Stimulated activated CD4-positive, alpha-beta T cell treated with anti-CD3 and anti-CD28 coated beads, TNF-alpha, amount 100 ng/mL, for 4 hours (primary cell): ENCODE measurements at places on chromosomes 6 and 20.

DNA sequence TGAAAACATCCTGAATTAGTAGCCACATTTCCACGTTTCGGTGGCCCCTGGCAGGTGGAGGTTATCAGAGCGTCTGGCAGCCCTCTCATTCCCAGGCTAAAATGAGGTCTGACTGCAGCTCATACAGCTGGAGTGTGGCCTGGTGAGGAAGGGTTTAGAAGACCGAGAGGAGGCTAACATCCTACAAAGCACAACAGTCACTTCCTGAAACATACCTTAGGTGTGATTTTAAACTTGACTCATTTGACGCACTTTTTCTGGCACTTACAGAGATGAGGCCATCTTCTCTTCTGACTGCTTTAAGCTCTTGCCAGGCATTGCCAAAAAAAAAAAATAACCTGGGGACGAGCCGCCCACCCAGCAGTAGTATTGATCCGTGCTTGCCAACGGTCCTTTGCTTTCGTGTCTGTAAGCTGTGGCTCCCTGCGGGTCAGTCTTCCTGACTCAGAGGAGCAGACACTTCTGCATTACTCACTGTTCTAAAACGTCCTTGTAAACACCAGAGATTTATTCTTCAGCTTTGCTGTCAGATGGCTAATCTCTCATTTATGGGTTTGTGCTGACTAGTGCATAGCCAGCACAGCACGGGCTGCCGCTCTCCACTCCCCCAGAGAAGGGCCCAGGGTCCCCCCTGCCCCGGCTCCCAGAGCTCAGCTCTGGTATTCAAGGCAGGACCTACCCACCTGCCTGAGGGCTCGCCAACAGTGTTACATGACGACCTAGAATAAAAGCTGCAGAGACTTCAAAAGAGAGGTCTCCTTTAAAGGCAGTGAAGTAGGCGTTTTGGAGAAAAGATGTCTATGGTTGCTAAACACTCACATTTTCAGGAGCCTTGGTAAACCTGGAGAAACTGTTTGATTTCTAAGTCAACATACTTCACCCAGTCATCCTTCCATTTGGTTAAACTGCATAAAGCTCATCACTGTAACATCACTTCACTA is 78.5 kb upstream of the FRMD1 start:
- DNase-seq = no peak

DNA sequence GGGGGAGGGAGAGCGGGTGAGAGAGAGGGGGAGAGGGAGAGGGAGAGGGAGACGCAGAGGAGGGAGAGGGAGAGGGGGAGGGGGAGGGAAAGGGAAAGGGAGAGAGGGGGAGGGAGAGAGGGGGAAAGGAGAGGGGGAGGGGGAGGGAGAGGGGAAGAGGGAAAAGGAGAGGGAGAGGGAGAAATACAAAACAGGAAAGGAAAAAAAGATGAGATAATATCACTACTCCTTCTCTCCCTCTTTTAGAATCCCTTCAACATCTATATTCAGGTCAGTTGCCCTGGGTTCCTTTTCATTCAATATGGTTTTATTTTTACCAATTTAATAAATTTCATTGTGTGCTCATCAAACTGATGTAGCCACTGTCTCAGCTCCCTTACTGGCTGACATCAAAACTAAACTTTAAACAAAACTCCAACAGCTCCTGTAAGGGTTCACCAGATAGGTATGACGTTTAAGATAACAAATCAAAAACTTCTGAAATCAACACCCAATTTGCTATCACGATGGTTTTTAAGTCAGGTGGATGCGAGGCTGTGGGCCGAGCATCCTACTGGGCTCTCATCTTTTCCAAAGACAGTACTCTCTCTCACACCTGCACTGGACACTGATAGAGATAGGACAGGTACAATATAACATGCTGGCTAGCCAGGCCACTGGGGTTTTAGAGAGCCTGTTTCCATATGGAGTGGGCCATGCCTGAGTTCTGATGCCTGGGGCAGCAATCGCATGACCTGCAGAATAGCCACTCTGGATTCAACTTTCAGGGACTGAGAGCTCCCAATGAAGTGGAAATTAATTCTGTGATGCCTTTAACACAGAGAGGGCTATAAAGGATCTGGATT is 99.5 kb downstream of the FYN start:
- no peak for DNase-seq

GRCh38 chr6:67935976-67936477 is 699.1 kb upstream of the ADGRB3 start:
- no peak for DNase-seq

- DNase-seq = no peak
Observed at GRCh38 chr20:47667531-47668312, 117.6 kb downstream of the SULF2 start.

DNA sequence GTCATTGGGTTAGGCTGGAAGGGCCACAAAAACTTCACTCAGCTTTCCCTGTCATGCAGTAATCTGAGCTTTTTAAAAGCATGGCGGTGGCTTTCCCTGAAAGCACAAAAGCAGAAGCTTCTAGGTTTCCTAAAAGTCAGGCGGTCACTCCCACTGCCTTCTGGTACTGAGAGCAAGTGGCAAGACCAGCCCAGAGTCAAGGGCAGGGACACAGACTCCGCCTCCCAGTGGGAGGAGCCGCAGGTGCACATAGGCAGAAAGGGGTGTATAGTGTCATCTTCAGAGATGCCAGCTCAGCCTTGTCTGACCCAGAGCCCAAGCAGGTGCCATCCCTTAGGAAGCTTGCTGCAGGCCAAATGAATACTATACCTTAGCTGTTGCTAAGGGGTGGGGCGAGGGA is 18.0 kb upstream of the PACSIN1 start:
- no peak for DNase-seq

DNA sequence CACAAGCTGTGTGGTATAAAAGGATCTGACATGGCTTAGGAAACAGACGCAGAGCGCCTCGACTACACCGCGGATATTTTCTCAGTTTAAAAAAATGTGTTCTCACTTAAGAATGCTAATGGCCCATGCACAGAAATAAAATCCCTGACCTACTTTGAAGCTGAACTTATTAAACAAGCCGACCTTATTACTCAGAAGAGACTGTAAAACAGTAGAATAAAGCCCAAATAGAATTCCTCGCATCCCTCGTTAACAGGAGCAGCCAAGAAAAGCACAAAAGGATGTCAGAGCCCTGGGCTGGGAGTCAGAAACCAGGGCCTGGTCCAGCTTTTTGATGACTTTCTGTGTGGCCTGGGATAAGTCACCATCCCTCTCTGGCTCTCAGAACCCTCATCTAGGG is 489.3 kb downstream of the PTPRT start:
- no peak for DNase-seq

DNA sequence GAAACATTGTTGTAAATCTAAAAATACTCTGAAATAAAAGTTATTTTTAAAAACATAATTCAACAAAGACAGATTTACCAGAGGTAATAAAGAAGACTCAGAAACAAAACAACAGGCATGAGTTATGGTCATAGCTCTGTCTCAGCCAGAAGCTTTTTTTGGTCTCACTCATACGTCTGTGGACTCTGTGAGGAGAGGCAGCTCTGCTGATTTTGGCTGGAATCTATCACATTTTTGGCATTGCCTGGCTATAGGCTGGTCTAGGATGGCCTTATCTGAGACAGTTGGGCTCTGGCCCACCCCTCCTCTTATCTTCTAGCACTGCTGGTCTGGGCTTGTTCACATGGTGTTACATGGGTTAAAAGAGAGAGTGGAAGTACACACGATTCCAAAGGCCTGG is 514.0 kb upstream of the BTBD3 start:
- DNase-seq = no peak

DNA sequence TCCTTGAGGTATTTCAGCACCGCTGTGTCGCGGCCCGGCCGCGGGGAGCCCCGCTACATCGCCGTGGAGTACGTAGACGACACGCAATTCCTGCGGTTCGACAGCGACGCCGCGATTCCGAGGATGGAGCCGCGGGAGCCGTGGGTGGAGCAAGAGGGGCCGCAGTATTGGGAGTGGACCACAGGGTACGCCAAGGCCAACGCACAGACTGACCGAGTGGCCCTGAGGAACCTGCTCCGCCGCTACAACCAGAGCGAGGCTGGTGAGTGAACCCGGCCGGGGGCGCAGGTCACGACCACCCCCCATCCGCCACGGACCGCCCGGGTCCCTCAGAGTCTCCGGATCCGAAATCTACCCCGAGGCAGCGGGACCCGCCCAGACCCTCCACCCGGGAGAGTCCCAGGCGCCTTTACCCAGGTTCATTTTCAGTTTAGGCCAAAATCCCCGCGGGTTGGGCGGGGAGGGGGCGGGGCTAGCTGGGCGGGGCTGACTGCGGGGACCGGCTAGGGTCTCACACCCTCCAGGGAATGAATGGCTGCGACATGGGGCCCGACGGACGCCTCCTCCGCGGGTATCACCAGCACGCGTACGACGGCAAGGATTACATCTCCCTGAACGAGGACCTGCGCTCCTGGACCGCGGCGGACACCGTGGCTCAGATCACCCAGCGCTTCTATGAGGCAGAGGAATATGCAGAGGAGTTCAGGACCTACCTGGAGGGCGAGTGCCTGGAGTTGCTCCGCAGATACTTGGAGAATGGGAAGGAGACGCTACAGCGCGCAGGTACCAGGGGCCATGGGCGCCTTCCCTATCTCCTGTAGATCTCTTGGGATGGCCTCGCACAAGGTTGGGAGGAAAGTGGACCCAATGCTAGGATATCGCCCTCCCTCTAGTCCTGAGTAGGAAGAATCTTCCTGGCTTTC is 693 bp downstream of the HLA-F start:
- peak; percentile 71 for DNase-seq

DNA sequence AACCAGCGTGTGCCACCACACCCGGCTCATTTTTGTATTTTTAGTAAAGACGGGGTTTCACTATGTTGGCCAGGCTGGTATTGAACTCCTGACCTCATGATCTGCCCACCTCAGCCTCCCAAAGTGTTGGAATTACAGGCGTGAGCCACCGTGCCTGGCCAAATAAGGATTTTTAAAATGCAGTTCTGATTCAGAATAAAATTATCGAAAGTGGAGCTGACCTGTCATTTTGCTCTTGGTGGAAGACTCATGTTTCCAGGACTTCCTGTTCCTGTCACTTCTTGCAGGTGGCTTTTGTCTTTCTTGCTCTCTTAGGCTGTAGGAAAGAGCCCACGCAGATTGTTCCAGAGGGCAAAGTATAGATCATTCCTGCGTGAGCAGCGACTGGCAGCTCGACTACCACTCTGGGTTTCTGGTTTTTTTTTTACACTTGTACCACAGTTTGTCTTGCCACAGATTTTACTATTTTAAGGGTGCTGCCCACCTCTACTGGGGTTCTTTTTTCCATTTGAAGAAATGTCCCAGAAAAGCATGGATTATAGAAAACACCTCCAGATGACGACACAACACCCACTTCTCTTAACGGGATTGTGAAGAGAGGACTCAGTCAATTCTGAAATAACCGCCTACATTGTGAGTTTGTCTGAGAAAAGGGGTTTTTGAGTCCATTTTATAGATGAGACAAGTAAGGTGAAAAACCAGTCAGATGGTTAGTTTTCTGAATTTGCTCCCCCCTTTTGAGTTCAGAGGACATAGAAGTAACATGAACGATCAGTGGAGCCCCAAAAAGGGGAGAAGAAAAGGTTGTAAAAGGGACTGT is 7.5 kb downstream of the JARID2 start:
- DNase-seq = no peak

DNA sequence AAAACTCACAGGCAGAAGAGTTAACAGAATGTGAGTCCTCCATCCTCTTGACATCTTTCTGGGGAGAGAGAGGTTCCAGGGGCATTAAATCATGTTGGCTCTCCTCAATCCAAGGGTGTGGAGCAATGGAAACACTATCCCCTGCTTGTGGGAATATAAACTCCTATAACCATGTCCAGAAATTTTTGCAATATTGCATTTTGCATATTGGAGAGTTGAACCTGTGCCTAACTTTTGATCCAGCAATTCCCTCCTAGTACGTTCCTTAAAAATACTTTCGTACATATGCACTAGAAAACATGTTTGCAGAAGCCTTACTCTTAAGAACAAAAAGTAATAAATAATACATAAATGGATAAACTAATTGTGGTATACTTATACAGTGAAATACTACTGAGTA is 56.3 kb upstream of the FAM184A start:
- DNase-seq = no peak
